K562 (cell line): ENCODE measurements at places on chromosomes 5 and 9. TPM values are rescaled to one million over a fixed set of nuclear protein-coding genes. Genes with fewer than 3 reads are reported as not detected.
A peak's percentile ranks its signal among the peaks of the same experiment; 100 is the strongest.

- H3K4me3 ChIP-seq = peak within 1 kb of the TSS; percentile 76
- peak within 1 kb of the TSS; percentile 89 for H3K27ac ChIP-seq
- DNase-seq = peak; percentile 94
- H3K36me3 ChIP-seq = peaks cover 34% of the 10 kb centered on the region
- peaks cover 41% of the 10 kb centered on the region for H3K4me1 ChIP-seq
Observed at GRCh38 chr9:135961277-135961715, at the start of gene UBAC1. TSS of gene UBAC1 (minus strand) at chr9:135961373. CDS start at chr9:135961162, 211 bp downstream.

- no peaks in the 10 kb centered on the region for H3K36me3 ChIP-seq
- H3K4me1 ChIP-seq = no peaks in the 10 kb centered on the region
- H3K27ac ChIP-seq = no peak overlapping the region
- no peak for DNase-seq
- no peaks in the 10 kb centered on the region for H3K27me3 ChIP-seq
- no peak overlapping the region for H3K4me3 ChIP-seq
Observed at GRCh38 chr5:125277494-125278154, 531.2 kb upstream of the ZNF608 start.

Gene EPB41L4A
- 0.35 TPM in 1 of 2 replicates, not detected in the other for total RNA-seq

GRCh38 chr9:111662576-111663300 lies 1.3 kb downstream of the GNG10 start:
- peak overlapping the region; percentile 32; the same call in 1 of the 3 replicates for H3K27ac ChIP-seq
- H3K4me1 ChIP-seq = peaks cover 23% of the 10 kb centered on the region
- H3K4me3 ChIP-seq = peak overlapping the region; percentile 63
- H3K27me3 ChIP-seq = no peaks in the 10 kb centered on the region
- peaks cover 4% of the 10 kb centered on the region; the same call in 1 of the 3 replicates for H3K36me3 ChIP-seq
- DNase-seq = peak; percentile 20

Gene GBA2
- 39.4 and 45.0 TPM in 2 replicates for total RNA-seq

GRCh38 chr5:181191526-181192336 lies 13.3 kb downstream of the TRIM7 start:
- peak overlapping the region; percentile 67 for H3K4me3 ChIP-seq
- no peaks in the 10 kb centered on the region for H3K27me3 ChIP-seq
- peak overlapping the region; percentile 91 for H3K27ac ChIP-seq
- H3K36me3 ChIP-seq = no peaks in the 10 kb centered on the region; the same call in 2 of the 3 replicates
- DNase-seq = peak; percentile 96

DNA sequence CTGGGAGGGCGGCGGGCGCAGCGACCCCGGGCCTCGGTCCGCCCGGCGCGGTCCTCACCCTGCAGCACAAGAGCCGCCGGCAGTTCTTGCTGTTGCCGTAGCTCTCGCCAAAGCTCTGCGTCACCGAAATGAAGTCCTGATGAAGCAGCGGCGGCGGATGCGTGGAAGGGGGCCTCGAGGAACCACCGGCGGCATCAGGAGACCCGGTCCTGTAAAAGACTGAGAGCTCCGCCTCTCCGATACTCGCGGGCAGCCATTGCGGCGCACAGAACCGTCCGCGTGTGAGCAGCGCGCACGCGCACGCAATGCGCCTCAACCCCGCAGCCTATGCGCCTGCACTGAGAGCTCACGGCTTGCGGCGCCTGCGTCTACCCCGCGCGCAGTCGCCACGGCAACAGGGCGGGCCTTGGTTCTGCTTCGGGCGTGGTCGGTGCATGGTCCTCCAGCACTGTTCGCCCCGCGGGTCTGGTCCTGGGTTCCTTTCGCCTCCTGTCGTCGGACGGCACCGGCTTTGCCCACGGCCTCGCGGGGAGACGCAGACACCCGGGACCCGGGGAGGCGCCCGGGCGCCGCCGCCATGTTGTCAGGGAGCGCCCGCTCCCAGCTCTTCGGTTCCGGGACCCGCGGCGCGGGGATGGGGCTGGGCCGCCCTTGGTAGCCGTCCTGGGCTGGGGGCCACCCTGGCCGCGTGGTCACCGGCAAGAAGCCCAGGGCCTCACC lies 9.3 kb upstream of the GRIN1 start:
- peak overlapping the region; percentile 91 for H3K4me3 ChIP-seq
- peak overlapping the region; percentile 78 for H3K27ac ChIP-seq
- peaks cover 37% of the 10 kb centered on the region for H3K4me1 ChIP-seq
- no peaks in the 10 kb centered on the region for H3K27me3 ChIP-seq

Gene QRFP
- total RNA-seq = not detected in 2 replicates

DNA sequence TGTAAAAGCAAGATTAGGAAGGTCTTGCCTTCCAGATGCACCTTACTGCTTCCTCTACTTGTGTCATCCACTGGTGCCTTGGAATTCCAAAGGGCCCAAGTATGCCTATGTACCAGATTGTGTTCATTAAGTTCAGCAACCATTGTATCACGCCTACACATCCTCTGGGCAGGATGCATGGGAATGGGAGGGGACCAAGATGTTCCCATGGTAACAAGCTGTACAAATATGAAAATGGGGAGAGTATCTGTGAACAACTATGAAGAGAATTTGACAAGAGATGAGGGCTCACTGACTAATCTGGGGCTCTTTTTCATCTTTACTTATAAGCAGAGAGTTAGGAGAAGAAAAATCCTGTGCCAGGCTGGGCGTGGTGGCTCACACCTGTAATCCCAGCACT lies 137.8 kb upstream of the MAP1B start:
- H3K27me3 ChIP-seq = no peaks in the 10 kb centered on the region
- no peak for DNase-seq
- H3K4me3 ChIP-seq = no peak overlapping the region
- no peaks in the 10 kb centered on the region for H3K4me1 ChIP-seq
- H3K27ac ChIP-seq = no peak overlapping the region

GRCh38 chr9:114446036-114446435 lies 58.3 kb upstream of the AKNA start:
- H3K4me3 ChIP-seq = no peak overlapping the region
- no peak overlapping the region for H3K27ac ChIP-seq
- H3K4me1 ChIP-seq = no peaks in the 10 kb centered on the region; the same call in 2 of the 3 replicates
- DNase-seq = no peak

GRCh38 chr5:174234388-174234787 lies 188.9 kb downstream of the NSG2 start:
- H3K4me1 ChIP-seq = no peaks in the 10 kb centered on the region
- no peak for DNase-seq
- H3K4me3 ChIP-seq = no peak overlapping the region
- H3K27ac ChIP-seq = no peak overlapping the region

DNA sequence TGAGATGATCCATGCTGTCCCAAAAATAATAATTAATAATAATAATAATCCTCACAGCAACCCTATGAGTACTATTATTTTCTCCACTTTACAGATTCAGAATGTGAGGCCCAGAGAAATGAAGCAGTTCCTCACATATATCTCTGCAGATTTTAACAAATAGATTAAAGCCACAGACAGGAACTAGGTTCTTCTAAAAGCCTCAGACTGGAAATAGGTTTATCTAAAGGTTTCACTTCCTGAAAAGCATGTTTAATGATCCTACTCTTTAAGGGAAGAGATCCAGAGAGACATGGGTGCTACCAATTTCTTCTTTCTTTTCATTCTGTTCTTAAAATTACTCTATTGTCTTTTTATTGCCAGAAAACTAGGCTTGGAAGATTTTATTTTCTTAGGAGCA lies 1079.4 kb upstream of the COX7C start:
- H3K4me1 ChIP-seq = no peaks in the 10 kb centered on the region
- H3K4me3 ChIP-seq = no peak overlapping the region
- H3K36me3 ChIP-seq = no peaks in the 10 kb centered on the region; the same call in 2 of the 3 replicates
- DNase-seq = no peak
- no peaks in the 10 kb centered on the region for H3K27me3 ChIP-seq
- no peak overlapping the region for H3K27ac ChIP-seq

DNA sequence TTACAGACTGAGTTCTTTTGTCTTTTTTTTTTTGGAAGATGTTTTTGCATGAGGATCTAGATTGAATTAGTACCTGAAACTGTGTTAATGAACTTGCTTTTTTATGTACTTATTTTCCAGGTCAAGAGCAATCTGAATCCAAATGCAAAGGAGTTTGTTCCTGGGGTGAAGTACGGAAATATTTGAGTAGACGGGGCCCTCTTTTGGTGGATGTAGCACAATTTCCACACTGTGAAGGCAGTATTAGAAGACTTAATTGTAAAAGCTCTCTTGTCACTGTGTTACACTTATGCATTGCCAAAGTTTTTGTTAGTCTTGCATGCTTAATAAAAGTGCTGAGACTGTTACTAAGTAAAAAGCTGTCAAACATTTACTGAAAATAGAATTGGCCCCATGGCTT lies 14.5 kb downstream of the SLC23A1 start:
- no peak overlapping the region for H3K4me3 ChIP-seq
- H3K36me3 ChIP-seq = peaks cover 66% of the 10 kb centered on the region
- no peak overlapping the region for H3K27ac ChIP-seq
- H3K4me1 ChIP-seq = no peaks in the 10 kb centered on the region
- no peaks in the 10 kb centered on the region for H3K27me3 ChIP-seq

GRCh38 chr9:92291577-92291976 lies 1.9 kb downstream of the IARS1 start:
- peaks cover 69% of the 10 kb centered on the region for H3K36me3 ChIP-seq
- H3K4me3 ChIP-seq = peak overlapping the region; percentile 70
- peaks cover 7% of the 10 kb centered on the region for H3K4me1 ChIP-seq
- DNase-seq = no peak

DNA sequence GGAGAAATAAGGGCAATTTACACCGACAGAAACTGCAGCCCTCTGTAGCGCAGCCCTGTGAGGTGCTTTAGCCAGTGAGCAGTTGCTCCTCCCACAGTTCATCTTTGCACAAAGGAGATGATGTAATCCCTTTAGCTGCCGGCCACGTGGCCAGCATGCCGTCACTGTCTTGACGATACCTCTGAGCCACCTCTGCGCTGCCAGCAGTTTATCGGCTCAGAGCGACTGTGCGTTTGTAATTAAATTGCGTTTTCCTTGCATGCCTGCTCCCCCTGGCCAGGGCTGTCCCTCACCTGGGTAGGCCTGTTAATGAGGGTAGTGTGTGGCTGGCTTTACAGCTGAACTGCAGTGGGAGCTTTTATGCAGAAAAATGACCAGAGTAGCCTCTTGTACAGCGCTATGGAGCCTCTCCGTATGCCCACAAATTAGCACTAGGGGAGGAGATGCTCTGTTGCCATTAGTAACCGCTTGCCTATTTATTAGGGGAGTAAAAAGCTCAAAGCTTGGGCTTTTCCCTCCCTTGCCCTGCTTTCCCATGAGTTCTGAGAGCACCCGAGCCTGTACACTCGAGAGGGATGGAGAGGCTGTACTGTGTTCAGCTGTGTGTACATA lies 107.0 kb downstream of the TRIO start:
- H3K4me3 ChIP-seq = no peak overlapping the region
- peaks cover 12% of the 10 kb centered on the region; the same call in 2 of the 3 replicates for H3K27me3 ChIP-seq
- H3K27ac ChIP-seq = no peak overlapping the region

GRCh38 chr9:96665789-96666188 lies 10.7 kb upstream of the PRXL2C start:
- H3K4me1 ChIP-seq = no peaks in the 10 kb centered on the region
- no peak overlapping the region for H3K4me3 ChIP-seq
- H3K27ac ChIP-seq = no peak overlapping the region
- no peaks in the 10 kb centered on the region for H3K27me3 ChIP-seq
- DNase-seq = no peak

Gene TAF11L10
- 0.53 TPM in 1 of 2 replicates, not detected in the other for total RNA-seq

- H3K4me3 ChIP-seq = no peak overlapping the region
- no peaks in the 10 kb centered on the region for H3K36me3 ChIP-seq
- no peaks in the 10 kb centered on the region for H3K4me1 ChIP-seq
- DNase-seq = peak; percentile 15
Observed at GRCh38 chr5:76145945-76146344, 62.8 kb downstream of the SV2C start.

DNA sequence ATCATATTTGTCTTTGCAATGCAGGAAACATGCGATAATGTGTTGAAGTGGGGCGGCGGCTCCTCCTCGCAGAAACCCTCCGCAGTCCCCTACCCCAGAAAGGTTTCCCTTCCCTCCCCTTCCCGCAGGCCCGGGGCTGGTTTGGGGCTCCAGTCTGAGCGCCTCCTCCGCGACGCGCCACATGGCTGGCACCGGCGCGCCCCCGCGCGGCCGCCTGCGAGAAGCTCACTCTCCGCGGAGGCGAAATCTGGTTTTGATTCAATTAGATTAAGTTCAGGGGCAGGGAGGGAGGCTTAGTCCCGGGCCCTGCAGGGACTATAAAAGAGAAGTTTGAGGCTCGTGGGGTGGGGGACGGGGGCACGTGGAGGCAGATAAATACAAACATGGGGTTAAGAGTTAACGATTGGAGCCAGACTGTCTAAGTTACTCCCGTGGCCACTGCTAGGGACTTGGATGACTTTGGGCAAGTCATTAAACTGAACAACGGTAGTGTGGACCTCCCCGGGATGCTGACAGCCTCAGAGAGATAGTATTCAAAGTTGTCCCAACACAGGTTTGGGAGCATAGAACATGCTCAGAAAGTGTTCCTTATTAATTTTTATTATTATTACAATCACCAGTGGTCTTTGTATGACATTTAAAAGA lies 69.4 kb downstream of the MSX2 start:
- H3K36me3 ChIP-seq = no peaks in the 10 kb centered on the region
- DNase-seq = peak; percentile 59
- peaks cover 4% of the 10 kb centered on the region; the same call in 1 of the 2 replicates for H3K27me3 ChIP-seq
- no peak overlapping the region for H3K27ac ChIP-seq
- peaks cover 4% of the 10 kb centered on the region; the same call in 1 of the 2 replicates for H3K4me1 ChIP-seq

- H3K36me3 ChIP-seq = no peaks in the 10 kb centered on the region
- H3K4me1 ChIP-seq = no peaks in the 10 kb centered on the region
- H3K27me3 ChIP-seq = no peaks in the 10 kb centered on the region
- no peak overlapping the region for H3K4me3 ChIP-seq
Observed at GRCh38 chr9:22413884-22414283, 32.7 kb upstream of the DMRTA1 start.

GRCh38 chr5:169290895-169291294 lies 10.0 kb downstream of the SLIT3 start:
- no peak overlapping the region for H3K4me3 ChIP-seq
- no peaks in the 10 kb centered on the region for H3K4me1 ChIP-seq
- DNase-seq = no peak
- no peak overlapping the region for H3K27ac ChIP-seq

GRCh38 chr5:148912714-148913398 lies 86.4 kb downstream of the ADRB2 start:
- DNase-seq = no peak
- no peak overlapping the region for H3K4me3 ChIP-seq
- no peaks in the 10 kb centered on the region for H3K36me3 ChIP-seq
- no peak overlapping the region for H3K27ac ChIP-seq
- peaks cover 6% of the 10 kb centered on the region; the same call in 2 of the 3 replicates for H3K4me1 ChIP-seq

Gene MLANA
- not detected in 2 replicates for total RNA-seq

DNA sequence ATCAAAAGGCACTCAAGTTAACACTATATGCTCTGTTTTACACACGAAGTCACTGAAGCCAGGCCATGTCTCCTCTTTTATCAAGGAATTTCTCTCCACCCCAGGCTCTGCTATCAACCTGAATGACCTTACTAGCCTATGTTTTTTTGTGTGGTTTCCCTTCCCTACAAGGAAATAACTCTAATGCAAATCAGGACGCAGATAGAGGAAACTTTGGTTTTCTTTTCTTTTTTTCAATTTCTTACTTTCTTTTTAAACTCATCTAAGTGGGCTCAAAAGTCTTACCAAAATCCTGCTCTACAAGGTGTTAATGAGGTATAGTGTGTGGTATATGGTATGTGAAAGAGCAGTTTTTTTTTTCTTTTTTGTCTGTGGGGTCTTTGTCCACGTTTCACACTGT lies 5.5 kb upstream of the SLC46A2 start:
- no peak for DNase-seq
- H3K4me3 ChIP-seq = no peak overlapping the region
- no peak overlapping the region for H3K27ac ChIP-seq
- H3K27me3 ChIP-seq = no peaks in the 10 kb centered on the region; the same call in 2 of the 3 replicates
- H3K36me3 ChIP-seq = no peaks in the 10 kb centered on the region

Gene SMC2
- 31.5 and 32.8 TPM in 2 replicates for total RNA-seq
